Right lung (tissue), 10 donors: ENCODE measurements at places on chromosomes 16 and 17.

GRCh38 chr16:11564046-11564926 is 22.4 kb downstream of the LITAF start:
- DNase-seq: no peak

GRCh38 chr16:57748596-57748995 is 13.0 kb downstream of the KATNB1 start:
- DNase-seq: no peak

GRCh38 chr16:7513429-7513828 is 180.8 kb downstream of the RBFOX1 start:
- no peak for DNase-seq

GRCh38 chr16:896261-897199 is 74.3 kb downstream of the LMF1 start:
- DNase-seq: no peak

DNA sequence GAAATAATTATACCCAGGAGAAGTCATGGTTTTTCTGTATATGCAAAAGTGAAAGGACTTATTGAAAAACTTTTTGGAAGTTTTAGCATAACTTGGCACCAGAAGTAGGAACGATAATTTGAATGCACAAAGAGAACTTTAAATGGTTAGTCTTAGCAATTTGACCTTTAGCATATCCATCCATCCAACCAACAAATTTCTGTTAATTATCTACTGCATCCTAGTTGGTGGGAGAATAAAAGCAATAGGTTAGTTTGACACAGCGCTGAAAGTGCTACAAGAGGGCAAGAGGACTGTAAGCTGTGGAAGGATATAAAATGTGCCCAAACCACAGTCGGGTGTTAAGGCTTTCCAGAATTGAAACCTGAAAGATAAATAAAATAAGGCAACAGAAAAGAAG is 17.6 kb downstream of the SPAG9 start:
- DNase-seq: no peak

DNA sequence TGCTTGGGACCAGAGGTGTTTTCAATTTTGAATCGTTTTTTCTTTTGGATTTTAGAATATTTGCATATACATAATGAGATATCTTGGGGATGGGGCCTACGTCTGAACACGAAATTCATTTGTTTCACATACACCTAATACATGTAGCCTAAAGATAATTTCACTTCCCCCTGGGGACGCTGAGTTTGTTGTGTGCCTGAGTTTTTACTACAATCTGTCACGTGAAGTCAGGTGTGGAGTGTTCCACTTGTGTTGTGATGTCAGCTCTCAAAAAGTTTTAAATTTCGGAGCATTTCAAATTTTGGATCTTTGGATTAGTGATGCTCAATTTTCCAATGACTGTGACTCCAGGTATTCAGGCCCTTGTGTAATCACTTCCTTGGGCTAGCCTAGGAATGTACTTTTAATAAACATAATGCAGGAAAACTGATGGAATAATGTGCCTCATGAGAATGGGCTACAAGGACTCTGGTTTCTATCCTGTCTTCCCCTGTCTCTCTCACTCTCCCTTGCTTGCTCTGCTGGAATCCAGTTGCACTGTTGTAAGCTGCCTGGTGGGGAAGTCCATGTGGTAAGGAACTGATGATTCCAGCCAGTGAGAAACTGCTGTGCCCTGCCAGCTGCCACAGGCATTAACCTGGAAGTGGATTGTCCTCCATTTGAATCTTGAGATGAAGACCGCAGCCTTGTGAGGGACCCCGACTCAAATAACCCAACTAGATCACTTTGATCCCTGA is 403.8 kb downstream of the SHISA9 start:
- DNase-seq: no peak

DNA sequence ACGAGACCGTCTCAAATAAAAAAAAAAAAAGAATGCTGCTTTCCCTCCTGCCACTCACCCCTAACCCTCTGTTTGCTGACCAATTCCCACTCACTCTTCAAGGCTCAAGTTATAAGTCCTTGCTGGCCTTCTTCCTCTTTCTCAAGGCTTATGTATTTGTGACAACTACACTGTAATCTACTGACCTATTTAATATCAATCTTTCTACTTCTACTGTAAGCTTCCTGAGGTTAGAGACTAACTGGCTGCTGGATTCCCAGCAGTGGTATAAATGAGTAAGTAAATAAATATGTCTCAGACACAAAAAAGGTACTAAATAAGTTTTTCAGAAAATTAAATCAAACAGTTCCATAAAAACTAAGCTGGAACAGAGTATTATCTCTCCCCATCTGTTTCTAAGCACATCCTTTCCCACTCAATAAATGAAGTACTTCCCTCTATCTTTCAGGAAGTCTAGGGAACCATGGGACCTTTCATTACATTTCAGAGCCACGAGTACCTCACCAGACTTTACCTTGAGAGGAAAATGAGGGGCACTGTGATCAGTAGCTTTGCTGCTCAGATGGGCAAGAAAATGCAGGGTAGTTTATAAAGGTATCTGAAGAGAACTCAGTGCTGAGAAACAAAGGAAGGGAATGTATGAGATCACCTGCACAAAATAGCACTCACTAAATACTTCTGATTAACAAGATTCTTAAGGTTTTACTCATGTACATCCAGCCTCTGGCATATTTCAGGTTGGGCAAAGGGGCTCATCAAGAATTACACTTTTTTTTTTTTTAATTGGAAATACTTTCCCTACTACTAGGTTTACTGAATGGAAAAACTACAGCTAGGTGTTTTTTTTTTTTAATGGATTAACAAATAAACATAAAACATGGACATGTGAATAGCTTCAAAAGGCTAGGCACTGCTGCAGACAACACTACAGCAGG is 10.8 kb downstream of the SSH2 start:
- DNase-seq: no peak

DNA sequence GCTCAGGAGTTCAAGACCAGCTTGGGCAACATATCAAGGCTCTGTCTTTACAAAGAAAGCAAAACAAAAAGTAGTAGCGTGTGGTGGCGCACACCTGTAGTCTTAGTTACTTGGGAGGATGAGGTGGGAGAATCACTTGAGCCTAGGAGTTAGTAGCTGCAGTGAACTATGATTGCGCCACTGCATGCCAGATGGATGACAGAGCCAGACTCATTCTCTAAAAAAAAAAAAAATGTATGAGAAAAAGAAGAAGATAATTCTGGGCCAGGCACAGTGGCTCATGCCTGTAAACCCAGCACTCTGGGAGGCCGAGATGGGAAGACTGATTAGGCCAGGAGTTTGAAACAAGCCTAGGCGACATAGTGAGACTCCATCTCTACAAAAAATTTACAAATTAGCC is 28.5 kb downstream of the STAT5B start:
- DNase-seq: no peak

DNA sequence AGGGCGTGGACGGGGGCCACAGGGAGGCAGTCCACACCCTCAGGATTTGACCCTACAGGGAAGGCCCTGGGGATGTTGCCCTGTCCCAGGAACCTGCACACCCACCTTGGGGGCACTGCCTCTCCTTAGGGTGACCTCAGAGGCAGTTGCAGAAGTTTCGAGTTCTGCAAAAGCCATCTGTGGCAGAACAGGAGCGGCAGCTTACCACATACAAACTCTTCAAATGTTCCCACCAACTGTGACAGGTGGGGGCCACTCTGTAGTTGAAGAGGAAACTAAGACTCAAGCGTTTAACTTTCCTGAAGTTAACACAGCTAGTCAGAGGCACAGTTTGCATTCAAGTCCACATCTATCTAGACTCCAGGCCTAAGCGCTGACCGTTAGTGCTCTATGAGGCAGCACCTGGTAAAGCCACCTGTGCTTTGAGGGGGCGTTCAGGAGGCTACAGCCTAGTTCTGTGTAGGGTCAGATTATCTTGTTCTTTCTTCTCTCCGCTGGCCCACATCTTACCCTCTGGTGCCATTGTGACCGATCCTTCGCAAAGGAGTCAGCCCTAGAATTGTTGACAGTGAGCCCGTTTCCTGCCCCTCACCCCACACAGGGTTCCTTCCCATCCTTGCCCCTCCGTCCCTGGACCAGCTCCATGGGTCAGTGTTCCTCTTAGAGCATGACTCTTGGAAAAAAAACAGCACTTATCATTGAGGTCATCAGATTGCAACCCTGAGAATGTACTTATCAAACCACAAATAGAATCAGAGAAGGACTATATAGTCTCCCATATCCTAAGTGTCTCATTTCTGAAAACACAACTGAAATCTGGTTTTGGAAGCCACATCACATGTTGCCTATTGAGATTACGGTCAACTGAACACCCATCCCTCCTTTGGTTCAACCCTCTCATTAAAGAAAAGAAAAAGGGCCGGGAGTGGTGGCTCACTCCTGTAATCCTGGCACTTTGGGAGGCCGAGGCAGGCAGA is 45.4 kb downstream of the CDH1 start:
- no peak for DNase-seq

DNA sequence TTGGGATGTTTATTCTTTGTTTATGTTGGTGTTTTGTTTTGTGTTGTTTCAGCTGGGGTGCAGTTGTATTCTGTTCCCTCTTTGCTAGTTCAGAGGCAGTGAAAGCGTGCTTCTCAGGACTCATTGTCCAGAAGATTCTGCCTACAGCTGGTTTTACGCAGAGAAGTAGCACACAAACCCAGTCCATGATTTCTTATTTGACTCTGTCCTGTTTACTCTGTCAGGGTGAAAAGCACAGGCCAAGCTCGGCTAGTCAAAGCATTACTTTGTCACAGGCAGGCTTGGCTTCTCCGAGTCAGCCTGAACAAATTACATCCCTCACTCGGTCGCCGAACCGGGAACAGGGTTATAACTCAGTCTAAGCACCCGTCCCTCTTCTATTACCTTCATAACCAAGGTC is 435.0 kb downstream of the MAF start:
- DNase-seq: no peak

DNA sequence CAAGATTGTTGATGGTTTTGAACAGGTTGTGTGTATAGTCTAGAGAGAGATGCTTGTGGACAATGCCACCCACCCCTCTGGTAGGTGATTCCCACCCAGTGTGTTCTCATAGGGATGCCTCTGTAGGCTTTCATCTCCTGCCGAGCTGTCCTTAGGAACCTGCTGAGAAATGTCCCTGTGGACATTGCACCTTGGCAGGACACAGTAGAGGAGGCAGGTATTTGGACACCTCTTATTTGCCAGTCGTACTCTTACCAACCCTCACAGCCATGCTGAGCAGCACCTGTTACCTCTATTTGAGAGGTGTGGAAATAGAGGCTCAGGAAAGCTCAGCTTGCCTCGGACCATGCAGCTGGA is 33.2 kb downstream of the EPN2 start:
- no peak for DNase-seq

DNA sequence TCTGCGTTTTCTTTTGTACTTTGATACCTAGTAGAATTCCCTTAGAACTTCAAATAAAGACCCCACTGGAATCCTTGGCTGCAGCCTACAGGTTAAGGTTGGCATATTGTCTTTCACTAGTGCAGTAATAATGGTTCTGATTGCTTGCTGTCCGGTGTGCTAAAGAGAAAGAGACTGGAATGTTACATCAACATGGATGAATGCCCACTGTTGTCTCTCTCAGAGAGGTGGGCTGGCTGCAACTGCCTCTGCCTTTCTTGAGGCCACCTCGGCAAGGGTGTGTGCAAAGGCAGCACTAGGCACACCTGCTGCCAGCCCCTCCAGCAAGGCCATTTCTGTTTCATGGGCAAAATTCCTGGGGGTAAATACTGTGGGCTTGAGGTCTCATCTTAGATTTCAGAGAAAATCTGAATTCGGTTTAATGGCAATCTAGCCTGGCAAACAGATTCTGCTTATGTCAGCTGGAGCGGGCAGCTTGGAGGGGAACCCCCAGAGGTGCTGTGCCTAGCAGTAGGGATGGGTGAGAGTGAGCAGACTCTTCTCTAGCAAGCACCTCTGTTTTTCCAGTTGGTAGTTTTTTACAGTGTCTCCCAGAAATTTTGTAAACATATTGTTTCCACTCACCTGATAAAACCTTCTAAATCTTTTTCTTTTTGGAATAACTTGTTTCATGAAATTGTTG is 54.0 kb downstream of the MRTFB start:
- no peak for DNase-seq

- no peak for DNase-seq
Observed at GRCh38 chr16:14335297-14335696, 264.2 kb downstream of the MRTFB start.

DNA sequence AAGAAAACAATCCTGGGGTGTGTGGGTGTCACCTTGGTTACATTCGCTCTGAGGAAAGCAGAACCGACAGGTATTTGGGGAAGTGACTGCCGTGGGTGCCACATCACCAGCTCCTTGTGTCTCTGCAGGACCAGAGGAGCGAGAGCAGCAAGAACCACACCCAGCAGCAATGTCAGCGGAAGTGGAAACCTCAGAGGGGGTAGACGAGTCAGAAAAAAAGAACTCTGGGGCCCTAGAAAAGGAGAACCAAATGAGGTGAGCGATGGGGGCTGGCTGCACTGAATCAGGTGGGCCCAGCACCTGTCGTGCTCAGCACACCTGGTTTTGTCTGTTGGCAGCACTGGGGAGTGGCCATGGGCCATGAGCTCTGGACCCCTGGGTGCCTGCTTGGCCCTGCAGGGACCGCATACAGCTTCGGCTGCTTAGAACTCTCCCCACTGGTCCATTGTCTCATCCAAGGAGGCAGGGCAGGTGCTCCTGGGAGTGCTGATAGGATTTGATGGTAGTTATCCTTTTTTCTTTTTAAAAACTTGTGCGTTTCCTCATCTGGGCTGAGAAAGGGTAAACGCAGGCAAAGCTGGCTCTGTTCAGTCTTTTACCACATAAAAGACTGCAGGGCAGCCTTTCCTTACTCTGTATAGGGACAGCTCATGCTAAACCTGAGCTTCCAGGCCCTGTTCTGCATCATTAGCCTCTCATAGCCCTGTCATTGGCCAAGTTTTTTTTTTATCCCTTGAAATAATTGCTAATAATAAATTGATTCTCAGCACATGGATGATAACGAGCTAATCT is 29.4 kb downstream of the HMOX2 start:
- DNase-seq: no peak

DNA sequence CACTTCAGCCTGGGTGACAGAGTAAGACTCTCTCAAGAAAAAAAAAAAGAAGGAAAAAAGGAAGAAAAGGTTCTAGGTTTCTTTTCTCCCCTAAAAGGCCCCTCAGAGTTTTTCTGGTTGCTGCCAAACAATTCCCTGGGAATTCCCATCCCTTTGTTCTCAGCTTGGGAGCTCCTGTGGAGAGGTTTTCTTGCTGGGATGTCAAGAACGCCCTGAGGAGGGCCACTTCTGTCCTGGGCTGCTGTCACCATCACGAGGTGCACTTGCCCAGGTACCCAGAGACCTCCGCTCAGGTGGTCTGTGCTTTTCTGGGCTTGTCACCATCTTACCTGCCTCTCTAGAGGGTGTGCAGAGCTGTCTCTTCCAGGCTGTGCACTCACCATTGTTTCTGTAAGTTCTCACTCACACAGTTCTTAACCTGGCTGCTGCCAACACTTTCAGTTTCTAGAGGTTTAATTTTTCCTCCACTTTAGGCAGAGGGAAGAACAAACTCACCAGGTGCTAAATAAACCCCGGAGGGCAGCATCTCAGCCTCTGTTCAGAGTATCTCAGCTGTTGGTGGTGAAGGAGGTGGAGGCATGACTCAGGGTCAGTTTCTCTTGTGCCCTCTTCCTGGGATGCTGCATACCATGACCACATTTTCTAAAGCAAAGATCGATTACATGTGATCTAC is 2.4 kb upstream of the COX6A2 start:
- no peak for DNase-seq

GRCh38 chr17:64202683-64203344 is 60.2 kb downstream of the TEX2 start:
- no peak for DNase-seq
